ENCODE measurements at places on chromosomes 5 and 9.

GRCh38 chr9:128164307-128164885 lies 4.3 kb downstream of the BBLN start:
- no peak for DNase-seq

DNA sequence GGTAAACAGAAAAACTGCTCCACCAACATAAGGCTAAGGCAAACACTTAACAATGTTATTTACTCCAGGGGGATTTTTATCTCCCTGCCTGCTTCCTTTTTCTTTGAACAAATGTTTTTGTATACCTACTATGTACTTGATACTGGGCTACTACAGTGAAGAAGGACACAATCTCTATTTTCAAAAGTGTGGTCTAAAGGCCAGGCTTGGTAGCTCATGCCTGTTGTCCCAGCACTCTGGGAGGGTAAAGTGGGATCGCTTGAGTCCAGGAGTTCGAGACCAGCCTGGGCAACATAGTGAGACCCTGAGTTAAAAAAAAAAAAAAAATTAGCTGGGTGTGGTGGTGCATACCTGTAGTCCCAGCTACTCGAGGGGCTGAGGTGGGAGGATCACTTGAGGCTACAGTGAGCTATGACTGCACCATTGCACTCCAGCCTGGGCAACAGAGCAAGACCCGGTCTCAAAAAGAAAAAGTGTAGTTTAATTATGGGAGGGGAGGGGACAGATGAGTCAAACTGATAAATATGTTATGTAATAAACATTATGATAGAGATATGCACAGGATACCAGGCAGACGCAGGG lies 3.3 kb downstream of the STOM start:
- DNase-seq = no peak

DNA sequence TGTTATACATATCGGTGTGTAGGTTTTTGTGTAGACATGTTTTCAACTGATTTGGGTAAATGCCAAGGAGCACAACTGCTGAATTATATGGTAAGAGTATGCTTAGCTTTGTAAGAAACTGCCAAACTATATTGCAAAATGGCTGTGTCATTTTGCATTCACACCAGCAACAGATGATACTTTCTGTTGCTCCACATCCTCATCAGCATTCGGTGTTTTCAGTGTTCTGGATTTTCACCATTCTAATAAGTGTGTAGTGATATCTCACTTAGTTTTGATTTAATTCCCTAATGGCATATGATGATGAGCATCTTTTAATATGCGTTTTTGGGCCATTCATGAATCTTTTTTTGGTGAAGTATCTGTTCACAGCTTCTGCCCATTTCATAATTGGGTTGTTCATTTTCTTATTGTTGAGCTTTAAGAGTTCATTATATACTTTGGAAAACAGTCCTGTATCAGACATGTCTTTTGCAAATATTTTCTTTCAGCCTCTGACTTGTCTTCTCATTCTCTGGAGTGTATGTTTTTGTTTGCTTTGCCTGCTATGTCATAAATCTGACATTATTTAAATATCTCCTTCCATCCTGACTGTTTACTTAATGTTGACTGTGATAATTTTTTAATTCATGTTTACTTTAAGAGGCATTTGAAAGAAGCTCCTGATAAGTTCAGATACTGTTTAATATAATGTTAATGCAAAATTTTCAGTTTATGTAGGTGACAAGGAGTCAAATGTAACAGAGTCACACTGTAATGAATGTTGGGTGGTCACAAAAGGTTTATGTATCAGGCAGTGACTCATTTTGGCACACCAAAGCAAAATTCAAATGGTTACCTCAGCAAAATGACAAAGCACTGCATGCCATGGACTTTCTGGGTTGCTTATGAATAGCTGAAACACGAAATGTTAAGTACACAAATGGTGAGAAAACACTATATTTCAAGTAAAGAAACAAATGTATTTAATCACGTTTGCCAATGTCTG lies 181.1 kb upstream of the DAB2 start:
- no peak for DNase-seq

DNA sequence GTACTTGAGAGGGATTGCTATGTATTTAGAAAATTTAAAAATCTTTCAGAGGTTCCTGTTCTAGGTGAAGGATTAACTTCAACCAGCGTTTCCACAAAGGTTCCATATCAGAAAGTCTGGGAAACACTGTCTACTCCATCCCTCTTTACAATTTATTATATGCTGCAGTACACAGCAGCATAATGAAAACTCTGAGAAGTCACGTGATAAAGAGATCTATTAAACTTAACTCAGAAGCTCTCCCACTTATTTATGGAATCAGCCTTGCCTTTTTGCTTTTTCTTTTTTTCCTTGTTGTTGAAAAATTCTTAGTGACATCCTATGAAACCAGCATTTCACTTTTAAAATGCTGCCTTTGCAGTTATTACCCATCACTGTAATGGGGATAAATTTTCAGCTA lies 186.2 kb downstream of the ACER2 start:
- DNase-seq = no peak

DNA sequence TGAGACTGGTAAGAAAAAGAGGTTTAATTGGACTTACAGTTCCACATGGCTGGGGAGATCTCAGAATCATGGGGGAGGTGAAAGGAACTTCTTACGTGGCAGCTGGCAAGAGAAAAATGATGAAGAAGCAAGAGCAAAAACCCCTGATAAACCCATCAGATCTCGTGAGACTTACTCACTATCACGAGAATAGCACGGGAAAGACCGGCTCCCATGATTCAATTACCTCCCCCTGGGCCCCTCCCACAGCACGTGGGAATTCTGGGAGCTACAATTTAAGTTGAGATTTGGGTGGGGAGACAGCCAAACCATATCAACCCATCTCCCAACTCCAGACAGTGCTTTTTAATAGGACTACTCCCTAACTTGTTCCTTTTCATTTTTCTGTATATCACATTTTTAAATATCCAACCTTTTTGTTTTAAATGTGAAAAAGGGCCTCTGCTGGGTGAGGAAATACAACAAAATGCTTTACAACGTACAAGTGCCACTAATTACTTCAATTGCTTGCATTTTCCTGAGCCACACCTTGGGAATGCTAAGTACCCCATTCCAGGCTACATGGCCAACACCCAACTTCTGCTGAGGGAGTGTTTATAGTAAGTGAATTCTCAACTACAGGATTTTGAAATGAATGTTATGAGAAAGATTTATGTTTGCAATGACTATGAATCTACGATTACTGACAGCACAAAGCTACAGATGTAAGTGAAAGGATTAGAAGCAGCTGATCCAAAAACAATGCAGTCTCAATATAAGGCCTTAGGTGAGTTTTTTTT lies 294.1 kb upstream of the CD180 start:
- DNase-seq = no peak

DNA sequence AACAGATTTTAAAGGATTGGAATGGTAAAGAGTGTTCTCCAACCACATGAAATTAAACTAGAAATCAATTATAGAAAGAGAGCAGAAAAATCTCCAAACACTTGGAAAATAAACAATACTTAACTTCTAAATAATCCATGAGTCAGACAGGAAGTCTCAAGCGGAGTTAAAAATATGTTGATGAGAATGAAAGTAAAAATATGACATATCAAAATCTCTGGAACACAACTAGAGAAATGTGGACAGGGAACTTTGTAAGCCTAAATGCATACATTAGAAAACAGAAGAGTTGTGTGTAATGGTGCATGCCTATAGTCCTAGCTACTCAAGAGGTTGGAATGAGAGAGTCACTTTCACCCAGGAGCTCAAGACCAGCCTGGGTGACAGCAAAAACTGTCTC lies 47.9 kb upstream of the ZNF618 start:
- no peak for DNase-seq

DNA sequence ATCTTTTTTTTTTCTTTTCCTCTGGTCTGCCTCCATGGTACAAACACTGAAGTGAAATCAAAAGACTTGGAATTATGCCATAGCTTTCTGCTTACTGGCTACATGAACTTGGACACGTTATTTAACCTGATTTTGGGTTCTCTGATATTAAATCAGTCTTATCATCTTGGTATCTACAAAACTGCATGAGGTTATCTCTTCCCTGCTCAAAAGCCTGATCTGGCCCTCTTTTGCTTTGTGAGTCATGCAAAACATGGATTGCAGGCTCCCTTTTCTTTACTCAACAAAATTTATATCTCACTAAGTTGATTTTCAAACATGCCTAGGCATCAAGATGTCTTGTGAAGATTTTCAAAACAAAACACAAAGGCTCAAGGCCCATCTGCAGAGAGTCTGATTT lies 45.9 kb upstream of the FST start:
- no peak for DNase-seq

DNA sequence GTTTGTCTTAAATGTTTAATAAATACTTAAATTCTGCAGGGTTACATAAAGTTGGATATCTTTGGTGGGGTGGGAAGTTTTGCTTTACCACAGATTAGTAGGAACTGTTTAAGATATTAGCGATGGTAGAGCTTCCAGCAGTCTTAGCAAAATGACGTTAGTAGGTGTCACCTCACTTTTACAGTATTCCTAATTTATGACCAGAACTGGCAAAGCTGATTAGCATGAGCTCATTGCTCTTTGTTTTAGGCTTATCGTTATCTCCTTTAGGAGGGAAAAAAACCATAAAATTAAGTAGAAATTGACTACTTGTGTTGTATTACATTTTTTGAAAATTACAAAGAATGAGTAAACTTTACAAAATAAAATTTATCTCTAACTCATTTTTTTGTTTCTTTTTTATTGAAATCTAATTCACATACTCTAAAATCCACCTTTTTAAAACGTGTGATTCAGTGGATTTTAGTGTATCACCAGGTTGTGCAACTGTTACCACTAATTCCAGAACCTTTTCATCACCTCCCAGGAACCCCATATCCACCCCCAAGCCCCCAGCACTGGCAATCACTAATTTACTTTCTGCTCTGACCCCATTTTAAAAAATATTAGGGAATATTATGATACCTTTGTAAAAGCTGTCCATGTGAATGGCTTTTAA lies 129.5 kb downstream of the TRIO start:
- no peak for DNase-seq

All from GM23338 (cell line).